Right lobe of liver (tissue), 6 donors: ENCODE measurements at places on chromosomes 2 and 18. TPM values are rescaled to one million over a fixed set of nuclear protein-coding genes. Genes with fewer than 3 reads are reported as not detected.

The SCYGR4 gene
- not detected for total RNA-seq

DNA sequence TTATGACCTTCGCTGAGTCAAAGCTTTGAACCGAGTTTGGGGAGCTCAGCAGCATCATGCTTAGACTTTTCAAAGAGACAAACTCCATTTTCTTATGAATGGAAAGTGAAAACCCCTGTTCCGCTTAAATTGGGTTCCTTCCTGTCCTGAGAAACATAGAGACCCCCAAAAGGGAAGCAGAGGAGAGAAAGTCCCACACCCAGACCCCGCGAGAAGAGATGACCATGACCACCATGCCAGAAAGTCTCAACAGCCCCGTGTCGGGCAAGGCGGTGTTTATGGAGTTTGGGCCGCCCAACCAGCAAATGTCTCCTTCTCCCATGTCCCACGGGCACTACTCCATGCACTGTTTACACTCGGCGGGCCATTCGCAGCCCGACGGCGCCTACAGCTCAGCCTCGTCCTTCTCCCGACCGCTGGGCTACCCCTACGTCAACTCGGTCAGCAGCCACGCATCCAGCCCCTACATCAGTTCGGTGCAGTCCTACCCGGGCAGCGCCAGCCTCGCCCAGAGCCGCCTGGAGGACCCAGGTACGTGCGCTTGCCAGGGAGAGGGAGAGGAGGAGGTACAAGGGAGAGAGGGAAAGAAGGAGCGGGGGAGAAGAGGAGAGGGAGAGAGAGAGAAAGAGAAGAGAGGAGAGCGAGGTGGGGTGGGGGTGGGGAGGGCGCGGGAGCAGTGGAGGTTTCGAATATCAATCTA is at the start of gene DLX1:
TSS of gene DLX1 (plus strand) at position 48 of the 700 bp plus-strand sequence. CDS start at position 219, 171 bp downstream.
- H3K36me3 ChIP-seq = no peaks in the 10 kb centered on the region
- no peak within 1 kb of the TSS for H3K27ac ChIP-seq
- H3K27me3 ChIP-seq = peaks cover 58% of the 10 kb centered on the region
- DNase-seq = no peak

DNA sequence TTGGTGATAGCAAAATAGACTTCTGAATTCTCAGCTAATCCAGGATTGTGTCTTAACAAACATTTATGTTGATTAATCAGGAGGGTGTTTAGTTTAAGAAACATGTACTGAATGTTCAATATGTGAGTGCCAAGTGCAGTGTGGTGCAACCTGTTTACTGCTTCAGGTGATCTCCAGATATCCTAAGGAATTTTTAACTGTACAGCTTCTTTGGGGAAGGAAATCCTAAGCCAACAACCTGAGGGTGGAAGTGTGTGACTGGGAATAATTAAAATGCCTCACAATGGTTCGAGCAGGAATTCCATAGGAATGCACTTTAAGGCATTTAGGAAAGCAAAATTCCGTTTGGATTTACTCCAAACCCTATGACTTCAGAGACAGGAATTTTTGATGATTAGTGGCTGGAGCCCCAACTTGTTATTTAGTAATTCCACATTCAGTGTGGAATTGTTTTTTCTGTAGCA is 16.4 kb downstream of the CRIM1 start:
- no peaks in the 10 kb centered on the region for H3K4me1 ChIP-seq
- no peaks in the 10 kb centered on the region for H3K36me3 ChIP-seq
- H3K27me3 ChIP-seq = no peaks in the 10 kb centered on the region
- no peak for DNase-seq
- no peak overlapping the region for H3K4me3 ChIP-seq
- no peak overlapping the region for H3K27ac ChIP-seq

The PLCL1 gene
- 0.27 TPM for total RNA-seq

GRCh38 chr2:194822097-194822496 is 834.9 kb upstream of the SLC39A10 start:
- no peak overlapping the region for H3K4me3 ChIP-seq
- DNase-seq = no peak

- no peaks in the 10 kb centered on the region for H3K27me3 ChIP-seq
- peaks cover 71% of the 10 kb centered on the region for H3K36me3 ChIP-seq
- DNase-seq = no peak
Measured at GRCh38 chr2:203280428-203281064, 41.7 kb downstream of the CYP20A1 start.

The CFAP221 gene
- 1.2 TPM for total RNA-seq

DNA sequence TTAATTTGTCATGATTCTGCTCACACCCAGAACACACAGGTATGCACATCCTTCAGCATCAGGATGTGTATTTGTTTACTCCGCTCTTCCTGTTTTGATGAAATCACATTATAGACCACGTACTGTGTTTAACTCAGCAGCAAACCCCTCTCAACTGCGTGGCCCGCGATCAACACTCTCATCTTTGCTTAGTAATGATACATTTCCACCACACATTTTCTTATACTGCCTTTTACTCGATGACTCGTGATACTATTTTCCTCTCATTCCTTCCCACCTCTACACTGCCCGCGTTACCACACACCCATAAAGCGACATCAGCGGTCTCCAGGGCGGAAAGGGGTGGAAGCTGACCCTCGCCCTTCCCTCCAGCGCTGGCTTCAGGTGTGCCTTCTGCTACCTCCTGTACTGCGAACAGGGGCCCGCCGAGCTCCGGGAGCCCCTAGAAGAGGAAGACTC is 1.3 kb downstream of the NETO1 start:
- H3K27me3 ChIP-seq = no peaks in the 10 kb centered on the region
- no peak overlapping the region for H3K27ac ChIP-seq
- no peaks in the 10 kb centered on the region for H3K36me3 ChIP-seq
- no peaks in the 10 kb centered on the region for H3K4me1 ChIP-seq
- H3K4me3 ChIP-seq = no peak overlapping the region

GRCh38 chr2:109160714-109161440 is 31.9 kb downstream of the SH3RF3 start:
- H3K4me3 ChIP-seq = no peak overlapping the region
- DNase-seq = no peak
- H3K27me3 ChIP-seq = no peaks in the 10 kb centered on the region
- no peaks in the 10 kb centered on the region for H3K36me3 ChIP-seq
- no peak overlapping the region for H3K27ac ChIP-seq

DNA sequence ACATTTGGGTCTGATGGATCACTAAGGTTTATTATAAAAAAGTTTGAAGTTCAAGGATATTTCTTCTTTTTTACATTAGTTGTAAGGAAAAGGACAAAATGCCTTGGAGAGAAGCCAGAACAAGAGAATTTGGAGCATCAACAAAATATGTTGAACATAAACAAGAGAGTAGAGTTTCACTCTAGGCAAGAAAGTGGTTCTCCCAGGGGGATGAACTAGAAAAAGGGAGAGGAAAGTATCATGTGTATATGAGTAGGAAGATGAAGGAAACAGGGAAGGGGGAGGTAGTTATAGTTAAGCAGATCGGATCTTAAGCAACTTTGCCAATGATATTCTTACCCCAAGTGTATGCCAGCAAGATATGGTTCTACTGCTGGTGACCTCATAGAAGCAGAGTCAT is 63.8 kb upstream of the GALNT3 start:
- no peak for DNase-seq
- no peak overlapping the region for H3K4me3 ChIP-seq
- H3K27me3 ChIP-seq = no peaks in the 10 kb centered on the region
- H3K4me1 ChIP-seq = no peaks in the 10 kb centered on the region
- no peak overlapping the region for H3K27ac ChIP-seq
- H3K36me3 ChIP-seq = no peaks in the 10 kb centered on the region

DNA sequence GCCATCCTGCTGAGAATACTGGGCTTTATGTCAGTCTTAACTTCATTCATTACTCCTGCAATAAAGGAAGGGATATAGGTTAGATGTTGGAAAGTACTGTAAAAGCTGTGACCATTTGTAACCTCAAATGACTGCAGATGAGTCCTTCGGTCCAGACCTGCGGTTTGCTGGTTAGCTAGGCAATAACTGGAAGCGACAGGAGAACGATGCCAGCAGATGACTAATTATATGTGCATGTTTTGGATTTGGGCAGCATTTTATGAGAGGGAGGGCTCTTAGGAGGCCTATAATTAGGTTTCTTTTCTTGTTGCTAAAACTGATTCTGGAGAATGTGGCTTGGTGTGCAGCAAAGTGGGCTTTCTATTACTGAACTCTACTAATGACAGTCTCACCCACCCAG is 205.6 kb downstream of the TMEM182 start:
- DNase-seq = no peak
- H3K36me3 ChIP-seq = no peaks in the 10 kb centered on the region
- H3K27me3 ChIP-seq = no peaks in the 10 kb centered on the region
- no peak overlapping the region for H3K4me3 ChIP-seq
- H3K27ac ChIP-seq = no peak overlapping the region

- DNase-seq = no peak
- H3K27me3 ChIP-seq = no peaks in the 10 kb centered on the region
- no peaks in the 10 kb centered on the region for H3K36me3 ChIP-seq
Measured at GRCh38 chr18:10299643-10300042, 154.8 kb upstream of the APCDD1 start.
